ENCODE measurements at places on chromosomes 16 and 17.

DNA sequence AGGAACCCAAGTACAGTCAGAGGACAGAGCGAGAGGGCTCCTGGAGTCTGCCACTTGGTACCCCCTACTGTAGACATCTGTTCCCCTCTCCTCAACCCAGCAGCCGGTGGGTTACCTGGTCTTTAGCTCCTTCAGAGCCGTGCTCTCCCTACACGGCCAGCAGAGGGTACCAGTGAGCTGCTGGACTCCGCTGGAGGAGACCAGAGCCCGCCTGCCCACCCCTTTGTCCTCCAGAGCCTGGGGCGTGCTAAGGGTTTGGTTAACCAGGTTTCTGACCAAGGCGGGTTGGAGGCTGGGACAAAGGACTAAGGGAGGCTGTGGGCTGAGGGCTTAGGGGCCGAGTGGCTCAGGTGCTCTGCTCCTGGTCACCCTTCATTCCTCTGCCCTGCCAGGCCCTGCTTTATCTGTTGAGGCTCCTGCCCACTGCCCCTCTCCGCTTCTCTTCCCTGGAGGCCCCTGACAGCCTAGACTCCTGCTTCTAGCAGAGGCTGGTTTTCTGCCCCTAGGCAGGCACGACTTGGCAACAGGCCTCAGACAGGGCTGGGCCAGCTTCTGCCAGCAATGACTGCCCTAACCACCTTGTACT lies 2.7 kb upstream of the HSD11B2 start:
- DNase-seq: peak; percentile 84

DNA sequence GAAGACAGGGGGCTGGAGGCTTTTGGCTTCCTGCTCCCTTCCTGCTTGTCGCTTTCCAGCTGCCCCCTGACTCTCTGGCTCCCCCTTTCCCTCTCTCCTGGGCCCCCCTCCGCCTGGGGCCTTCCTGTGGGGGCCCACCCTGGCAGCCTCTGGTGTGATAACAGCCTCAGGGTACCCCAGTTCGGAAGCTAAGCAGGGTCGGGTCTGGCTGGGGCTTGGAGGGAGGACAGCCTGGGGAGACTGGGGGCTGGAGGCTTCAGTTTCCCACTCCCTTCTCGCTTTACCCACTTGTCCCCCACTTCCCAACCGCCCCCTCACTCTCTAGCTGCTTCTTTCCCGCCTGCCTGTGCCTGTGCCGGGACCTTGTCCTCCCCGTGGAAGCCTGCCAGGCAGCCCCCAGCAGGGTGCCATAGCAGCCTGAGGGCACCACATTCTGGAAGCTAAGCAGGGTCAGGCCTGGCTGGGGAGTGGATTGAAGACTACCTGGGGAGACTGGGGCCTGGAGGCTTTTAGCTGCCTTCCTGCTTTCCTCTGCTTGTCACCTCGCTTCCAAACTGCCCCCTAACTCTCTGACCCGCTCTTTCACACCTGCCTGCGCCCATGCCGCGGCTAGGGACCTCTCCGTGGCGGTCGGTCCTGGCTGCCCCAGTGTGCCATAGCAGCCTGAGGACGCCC lies 2275.5 kb downstream of the TP53TG3F start:
- no peak for DNase-seq

- no peak for DNase-seq
These were observed 10.8 kb downstream of the LYRM1 start for GRCh38 chr16:20911361-20911760.

DNA sequence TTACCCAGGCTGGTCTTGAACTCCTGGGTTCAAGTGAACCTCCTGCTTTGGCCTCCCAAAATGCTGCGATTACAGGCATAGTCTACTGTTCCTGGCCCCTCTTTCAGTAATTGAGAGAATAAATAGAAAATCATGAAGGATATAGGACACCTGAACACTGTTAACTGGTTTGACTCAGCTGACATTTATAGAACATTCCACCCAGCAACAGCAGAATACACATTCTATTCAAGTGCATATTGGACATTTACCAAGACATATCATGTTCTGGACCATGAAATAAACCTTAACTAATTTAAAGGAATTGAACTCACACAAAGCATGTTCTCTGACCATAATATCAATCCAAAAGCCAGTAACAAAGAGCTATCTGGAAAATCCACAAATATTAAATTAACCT lies 19.8 kb upstream of the BAIAP2 start:
- no peak for DNase-seq

GRCh38 chr17:77422748-77423113 lies 282.0 kb downstream of the SEC14L1 start:
- DNase-seq: no peak

GRCh38 chr16:85326113-85326793 lies 214.0 kb upstream of the CIBAR2 start:
- DNase-seq: no peak

GRCh38 chr16:89722392-89723278 lies 1.3 kb downstream of the ZNF276 start:
- peak; percentile 44 for DNase-seq

DNA sequence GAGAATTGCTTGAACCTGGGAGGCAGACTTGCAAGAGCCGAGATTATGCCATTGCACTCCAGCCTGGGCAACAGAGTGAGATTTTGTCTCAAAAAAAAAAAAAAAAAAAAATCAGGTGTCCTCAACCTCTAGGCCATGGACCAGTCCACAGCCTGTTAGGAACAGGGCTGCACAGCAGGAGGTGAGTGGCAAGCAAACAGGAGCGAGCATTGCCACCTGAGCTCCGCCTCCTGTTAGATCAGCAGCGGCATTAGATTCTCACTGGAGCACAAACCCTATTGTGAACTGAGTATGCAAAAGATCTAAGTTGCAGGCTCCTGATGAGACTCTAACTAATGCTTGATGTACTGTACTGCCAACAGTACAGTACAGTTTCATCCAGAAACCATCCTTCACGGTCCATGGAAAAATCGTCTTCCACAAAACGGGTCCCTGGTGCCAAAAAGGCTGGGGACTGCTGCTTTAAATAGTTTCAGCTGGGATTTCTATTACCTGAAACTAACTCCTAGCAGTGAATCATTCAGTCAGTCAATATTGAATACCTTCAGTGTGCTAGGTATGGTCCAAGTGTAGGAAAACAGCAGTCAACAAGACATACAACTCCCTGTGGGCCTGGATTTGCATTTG lies 56.3 kb upstream of the DHX40 start:
- no peak for DNase-seq

DNA sequence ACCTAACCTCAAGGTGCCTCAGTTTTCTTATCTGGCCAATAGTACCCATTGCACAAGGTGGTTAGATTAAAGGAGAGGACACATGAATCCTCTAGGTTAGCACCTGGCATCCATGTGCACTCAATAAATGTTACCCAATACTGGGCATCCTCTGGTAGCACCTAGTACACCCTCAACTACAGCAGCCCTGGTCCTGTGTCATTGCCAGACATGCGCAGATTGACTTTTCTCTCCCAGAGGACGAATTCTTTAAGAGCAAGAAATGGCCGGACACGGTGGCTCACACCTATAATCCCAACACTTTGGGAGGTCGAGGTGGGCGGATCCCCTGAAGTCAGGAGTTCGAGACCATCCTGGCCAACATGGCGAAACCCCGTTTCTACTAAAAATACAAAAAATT lies 7.3 kb downstream of the DUSP3 start:
- DNase-seq: no peak

DNA sequence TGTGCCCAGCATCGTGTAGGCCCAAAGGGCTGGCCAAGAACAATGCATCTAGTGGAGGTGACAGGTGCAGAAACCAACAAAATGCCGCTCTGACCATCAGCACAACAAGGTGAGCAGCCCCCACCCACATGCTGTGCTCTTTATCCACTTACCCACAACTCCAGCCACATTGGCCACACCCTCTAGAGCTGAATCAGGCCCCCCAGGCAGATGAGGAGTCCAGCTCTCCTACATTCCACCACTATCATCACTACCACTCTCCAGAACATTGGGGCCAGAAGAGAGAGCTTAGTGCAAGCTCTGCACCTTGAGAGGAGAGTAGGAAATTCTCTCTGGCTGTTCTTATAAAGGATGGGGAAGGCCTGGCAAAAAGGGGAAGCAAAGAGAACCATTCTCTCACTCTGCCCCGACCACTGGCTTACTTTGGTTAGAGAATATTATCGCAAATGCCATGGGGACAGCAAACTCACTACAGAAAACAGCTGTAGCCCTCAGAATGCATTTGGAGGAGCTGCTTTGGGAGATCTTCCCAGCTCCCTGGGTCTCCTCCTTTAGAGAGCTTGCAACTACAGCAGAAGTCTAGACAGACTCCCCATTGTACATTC lies 75.0 kb downstream of the TMEM132E start:
- DNase-seq: no peak

GRCh38 chr16:87409781-87410180 lies 17.6 kb downstream of the MAP1LC3B start:
- no peak for DNase-seq

GRCh38 chr17:81230043-81230820 lies 7.5 kb upstream of the CEP131 start:
- DNase-seq: peak; percentile 80

- DNase-seq: no peak
These were observed 6.5 kb upstream of the ORAI3 start for GRCh38 chr16:30942426-30942806.

GRCh38 chr16:57185446-57185944 lies 344 bp downstream of the PSME3IP1 start:
- DNase-seq: peak; percentile 50

GRCh38 chr16:11105038-11105903 lies 150.7 kb downstream of the SOCS1 start:
- no peak for DNase-seq

DNA sequence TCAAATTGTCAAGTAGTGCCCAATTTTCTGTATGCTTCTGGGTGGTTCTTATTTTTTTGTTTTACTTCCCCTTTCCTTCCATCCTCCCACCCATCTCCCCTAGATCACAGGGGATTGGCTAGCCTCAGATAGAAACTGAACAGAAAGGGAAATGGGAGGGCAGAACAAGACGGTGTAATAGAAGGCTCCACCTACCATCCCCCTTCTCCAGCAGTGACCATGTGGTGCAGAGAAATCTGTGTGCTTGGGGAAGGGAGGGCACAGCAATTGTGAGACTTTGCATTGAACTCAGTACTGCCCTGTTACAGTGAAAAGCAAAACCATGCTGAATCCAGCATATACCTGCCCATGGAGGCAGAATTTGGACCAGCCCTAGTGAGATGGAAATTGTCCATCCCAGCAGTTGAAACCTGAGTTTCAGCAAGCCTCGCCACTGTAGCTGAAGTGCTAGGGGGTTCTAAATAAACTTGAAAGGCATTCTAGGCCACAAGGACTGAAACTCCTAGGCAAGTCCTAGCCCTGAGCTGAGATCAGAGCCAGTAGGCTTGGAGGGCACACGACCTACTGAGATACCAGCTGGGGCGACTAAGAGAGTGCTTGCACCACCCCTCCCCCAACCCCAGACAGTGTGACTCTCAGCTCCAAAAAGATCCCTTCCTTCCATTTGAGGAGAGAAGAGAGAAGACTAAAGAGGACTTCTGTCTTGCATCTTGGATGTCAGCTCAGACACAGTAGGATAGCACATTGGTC lies 5.2 kb downstream of the SLFN11 start:
- no peak for DNase-seq

DNA sequence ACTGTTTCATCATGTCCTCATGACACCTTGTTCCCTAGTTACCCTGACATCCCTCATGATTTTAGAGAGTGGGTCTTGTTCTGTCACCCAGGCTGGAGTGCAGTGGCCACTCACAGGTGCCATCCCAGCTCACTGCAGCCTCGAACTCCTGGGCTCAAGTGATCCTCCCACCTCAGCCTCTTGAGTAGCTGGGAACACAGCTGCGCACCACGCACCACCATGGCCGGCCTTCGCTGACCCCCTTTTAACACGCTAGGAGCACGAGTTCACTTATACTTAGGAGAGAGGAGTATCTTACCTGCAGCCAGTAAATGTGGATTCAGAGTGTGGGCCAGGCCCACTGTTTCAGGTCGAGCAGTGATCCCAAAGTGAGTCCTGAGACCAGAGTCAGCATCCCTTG lies 21.4 kb downstream of the NT5M start:
- no peak for DNase-seq

DNA sequence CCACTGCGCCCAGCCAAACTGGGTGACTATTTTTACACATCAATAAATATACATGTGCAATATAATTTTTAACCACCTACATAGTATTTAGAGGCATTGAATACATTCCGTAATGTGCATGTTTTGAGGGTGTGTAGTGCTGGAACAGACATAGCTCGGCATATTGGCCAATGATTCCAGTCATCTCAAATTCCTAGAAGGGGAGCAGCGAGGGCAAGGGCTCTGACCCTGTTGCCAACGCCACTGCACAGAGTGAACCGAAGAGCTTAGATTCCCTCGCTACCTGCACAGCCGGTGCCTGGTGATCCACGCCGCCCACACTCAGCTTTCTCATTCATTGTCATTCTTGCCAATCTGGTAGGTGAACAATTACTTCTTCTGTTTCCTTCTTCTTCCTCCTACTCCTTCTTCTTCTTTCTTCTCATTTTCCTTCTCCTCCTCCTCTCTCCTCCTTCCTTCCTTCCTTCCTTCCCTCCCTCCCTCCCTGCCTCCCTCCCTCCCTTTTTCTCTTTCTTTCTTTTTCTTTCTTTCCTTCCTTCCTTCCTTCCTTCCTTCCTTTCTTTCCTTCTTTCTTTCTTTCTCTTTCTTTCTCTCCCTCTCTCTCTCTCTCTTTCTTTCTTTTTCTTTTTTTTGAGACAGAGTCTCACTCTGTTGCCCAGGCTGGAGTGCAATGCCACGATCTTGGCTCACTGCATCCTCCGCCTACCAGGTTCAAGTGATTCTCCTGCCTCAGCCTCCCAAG lies 26.3 kb upstream of the ATP2A3 start:
- no peak for DNase-seq

All from iPS-NIHi11 (cell line).